ENCODE measurements at places on chromosomes 1 and 21. TPM values are rescaled to one million over a fixed set of nuclear protein-coding genes. Genes with fewer than 3 reads are reported as not detected.

Gene FCER1A
- not detected for total RNA-seq

Gene PPM1J
- total RNA-seq: 2.0 TPM

Gene MMEL1
- not detected for total RNA-seq

Gene TMEM82
- not detected for total RNA-seq

Gene GPR157
- total RNA-seq: 2.1 TPM

Gene LCE1D
- total RNA-seq: not detected

Gene TNFRSF14
- 9.6 TPM for total RNA-seq

Gene ZNF669
- total RNA-seq: 9.2 TPM

Gene LY9
- not detected for total RNA-seq

Gene KIF21B
- total RNA-seq: 0.12 TPM

Gene IGSF5
- total RNA-seq: not detected

Gene LAMC1
- total RNA-seq: 1,142 TPM

Gene FRRS1
- 16.6 TPM for total RNA-seq

Gene ESRRG
- under 0.01 TPM for total RNA-seq

Gene SAMD11
- total RNA-seq: 11.7 TPM

Gene C1orf74
- 1.4 TPM for total RNA-seq

Gene ZNF326
- 4.1 TPM for total RNA-seq

Gene GJA4
- total RNA-seq: 0.12 TPM

Gene INSRR
- total RNA-seq: not detected

Gene RORC
- not detected for total RNA-seq

Gene CD1E
- not detected for total RNA-seq

Gene C1orf210
- total RNA-seq: not detected

Gene FCGR3B
- not detected for total RNA-seq

Gene GUCA2B
- not detected for total RNA-seq

Gene NBPF4
- total RNA-seq: not detected

Gene UAP1
- 56.1 TPM for total RNA-seq

Gene GPR153
- total RNA-seq: 24.6 TPM

Gene TNNT2
- 16.0 TPM for total RNA-seq

Gene CLEC20A
- not detected for total RNA-seq

Gene CDC42BPA
- 25.5 TPM for total RNA-seq

Gene ATP1A4
- total RNA-seq: not detected

Gene HFM1
- total RNA-seq: 0.17 TPM

Gene SIPA1L2
- total RNA-seq: 18.0 TPM

Gene ACOT11
- 2.3 TPM for total RNA-seq

Gene RHBG
- not detected for total RNA-seq

Measured in pericardium fibroblast (primary cell).